ENCODE measurements at places on chromosomes 11 and 22. TPM values are rescaled to one million over a fixed set of nuclear protein-coding genes. Genes with fewer than 3 reads are reported as not detected.

Gene PRR33
- not detected for total RNA-seq

Gene DERL3
- 0.72 TPM for total RNA-seq

Gene RIBC2
- 0.34 TPM for total RNA-seq

Gene WNT11
- total RNA-seq: not detected

Gene OR10A5
- not detected for total RNA-seq

All from HFFc6 (cell line).